Activated T-helper 9 cell treated with anti-CD3 and anti-CD28 coated beads, Interleukin-2, amount 50 U/mL, for 16 hours (primary cell): ENCODE measurements at places on chromosomes 7 and 10.

GRCh38 chr7:98795741-98796493 lies 73.9 kb downstream of the TMEM130 start:
- no peak for DNase-seq

- no peak for DNase-seq
These were observed 190.6 kb upstream of the AKR1E2 start for GRCh38 chr10:4635388-4635787.

- no peak for DNase-seq
These were observed 10.4 kb upstream of the TNKS2 start for GRCh38 chr10:91787810-91788209.

GRCh38 chr7:47571331-47572093 lies 10.4 kb downstream of the TNS3 start:
- DNase-seq, result no peak

DNA sequence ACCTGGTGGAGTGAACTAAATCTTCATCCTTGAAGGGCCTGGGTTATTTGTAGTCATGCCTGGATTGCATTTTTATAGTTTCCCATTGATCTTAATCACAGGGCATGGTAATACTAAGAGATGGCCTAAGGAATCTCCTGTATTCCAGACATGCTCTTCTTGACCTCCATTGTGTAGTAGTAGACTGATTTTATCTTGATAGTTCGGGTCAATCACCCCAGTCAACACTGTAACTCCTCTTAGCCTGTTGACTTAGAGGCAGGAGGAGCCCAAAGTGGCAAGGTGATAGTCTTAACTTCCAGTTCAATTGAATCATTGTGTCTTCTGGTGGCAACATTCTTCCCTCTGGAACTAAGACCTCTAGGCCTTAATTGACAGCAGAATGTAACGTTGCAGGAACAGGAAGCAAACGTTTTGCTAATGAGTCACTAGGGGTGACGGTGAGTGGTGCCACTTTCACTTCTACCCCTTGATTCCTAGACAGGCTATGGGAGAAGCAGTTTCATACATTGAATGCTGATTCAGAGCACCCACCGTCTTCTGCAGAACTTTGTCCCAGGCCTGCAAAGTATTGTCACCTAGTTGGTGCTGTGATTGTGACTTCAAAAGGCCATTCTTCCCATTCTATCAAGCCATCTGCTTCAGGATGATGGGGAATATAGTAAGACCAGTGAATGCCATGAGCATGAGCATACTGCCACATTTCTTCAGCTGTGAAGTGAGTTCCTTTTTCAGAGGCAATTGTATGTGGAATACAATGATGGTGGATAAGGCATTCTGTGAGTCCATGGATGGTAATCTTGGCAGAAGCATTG lies 24.0 kb upstream of the PAPSS2 start:
- DNase-seq, result no peak

DNA sequence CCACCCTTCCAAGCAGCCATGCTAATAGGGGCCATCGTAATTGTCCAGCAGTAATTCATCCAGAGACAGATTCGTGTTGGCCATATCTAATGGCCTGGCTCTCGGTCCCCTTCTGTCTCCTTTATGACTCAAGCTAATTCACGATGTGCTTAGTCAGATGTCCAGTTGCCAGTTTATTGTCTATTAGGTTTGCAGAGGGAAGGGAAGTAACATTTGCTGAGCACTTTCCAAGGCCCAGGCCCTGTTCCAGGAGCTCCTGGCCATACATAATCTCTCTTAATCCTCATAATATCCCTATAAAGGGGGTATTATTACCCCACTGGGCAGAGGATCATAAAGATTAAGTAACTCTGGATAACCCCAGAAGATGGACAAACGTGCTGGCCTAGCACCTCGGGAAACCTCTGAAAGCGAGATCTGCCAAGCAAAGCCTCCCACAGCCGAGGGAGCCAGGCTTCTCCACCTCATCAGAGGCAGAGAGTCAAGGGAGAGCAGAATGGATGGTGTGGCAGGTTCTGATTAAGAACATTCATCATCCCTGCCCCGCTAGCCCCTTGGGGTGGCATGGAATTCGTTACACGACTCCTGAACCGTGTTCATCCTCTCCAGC lies 153.7 kb downstream of the PLXNA4 start:
- no peak for DNase-seq

GRCh38 chr10:124935946-124936345 lies 6.0 kb upstream of the ZRANB1 start:
- DNase-seq, result no peak

DNA sequence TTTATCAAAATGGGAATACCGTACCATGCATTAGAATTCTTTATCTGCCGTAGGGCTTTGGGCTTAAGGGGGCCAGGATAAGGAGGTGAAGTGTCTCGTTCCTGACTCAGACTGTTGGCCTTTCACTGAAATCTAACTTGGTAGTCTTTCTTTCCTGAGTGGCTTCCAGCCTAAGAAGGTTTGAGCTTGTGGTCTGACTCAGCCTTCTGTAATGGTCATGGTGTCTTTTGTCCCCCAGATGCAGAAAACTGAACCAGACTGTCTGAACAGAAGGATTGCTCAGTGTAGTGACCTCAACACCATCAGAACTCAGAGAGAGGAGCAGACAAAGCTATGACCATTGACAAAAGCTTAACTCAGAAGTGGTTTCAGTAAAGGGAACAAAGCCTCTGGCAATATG lies 39.5 kb downstream of the WNT2 start:
- DNase-seq, result no peak

GRCh38 chr7:43569424-43569823 lies 13.5 kb upstream of the STK17A start:
- no peak for DNase-seq

DNA sequence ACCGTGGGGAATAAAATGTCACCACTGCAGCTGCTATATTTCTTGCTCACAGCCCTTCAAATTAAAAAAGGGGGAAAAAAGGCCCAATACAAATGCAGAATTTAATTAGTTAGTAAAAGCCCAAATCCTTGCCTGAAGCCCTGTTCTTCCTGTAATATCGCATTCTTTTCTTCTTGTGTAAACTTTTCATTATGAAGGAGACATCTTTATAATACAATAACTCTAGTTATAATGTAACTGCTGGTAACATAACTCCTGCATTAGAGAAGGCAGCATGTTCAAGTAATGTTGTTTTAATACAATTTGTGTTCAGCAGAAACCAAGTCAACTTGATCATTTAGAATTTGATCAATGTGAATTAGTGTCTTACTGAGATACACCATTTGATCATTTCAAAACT lies 250.9 kb downstream of the CHCHD3 start:
- no peak for DNase-seq

DNA sequence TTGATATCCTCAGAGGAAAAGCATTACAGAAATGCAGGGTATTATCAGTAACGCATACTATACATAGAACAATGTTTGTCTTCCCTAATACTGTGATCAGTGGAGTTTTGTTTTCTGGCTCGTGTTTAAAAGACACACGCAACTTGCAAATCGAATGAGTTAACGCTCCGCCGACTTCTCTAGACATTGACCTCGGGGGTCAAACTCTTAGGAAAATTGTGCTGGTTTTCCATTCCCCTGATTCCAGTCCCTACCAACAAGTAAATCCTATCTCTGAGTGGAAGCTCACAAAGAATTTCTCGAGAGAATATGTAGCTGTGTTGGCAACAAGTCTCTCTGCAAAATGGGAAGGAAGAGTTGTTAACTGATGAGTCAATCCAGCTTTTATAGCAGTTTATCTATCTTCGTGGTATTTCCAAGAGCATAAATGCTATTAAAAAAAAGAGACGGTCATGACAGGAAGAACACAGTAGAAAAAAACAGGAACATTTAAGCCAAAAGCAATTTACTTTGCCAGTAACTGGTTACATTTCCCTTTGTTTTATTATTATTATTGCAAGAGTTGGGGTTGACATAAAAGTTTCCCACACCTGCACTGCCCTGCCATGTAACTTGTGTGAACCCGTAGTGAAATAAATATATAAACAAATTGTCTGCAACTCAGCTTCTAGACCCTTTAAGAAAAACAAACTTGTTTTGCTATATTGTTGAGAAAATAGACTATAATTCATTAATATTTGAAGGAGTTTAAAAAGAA lies 144.4 kb downstream of the ARID5B start:
- no peak for DNase-seq

GRCh38 chr7:139641337-139641992 lies 118.0 kb downstream of the CLEC2L start:
- no peak for DNase-seq

DNA sequence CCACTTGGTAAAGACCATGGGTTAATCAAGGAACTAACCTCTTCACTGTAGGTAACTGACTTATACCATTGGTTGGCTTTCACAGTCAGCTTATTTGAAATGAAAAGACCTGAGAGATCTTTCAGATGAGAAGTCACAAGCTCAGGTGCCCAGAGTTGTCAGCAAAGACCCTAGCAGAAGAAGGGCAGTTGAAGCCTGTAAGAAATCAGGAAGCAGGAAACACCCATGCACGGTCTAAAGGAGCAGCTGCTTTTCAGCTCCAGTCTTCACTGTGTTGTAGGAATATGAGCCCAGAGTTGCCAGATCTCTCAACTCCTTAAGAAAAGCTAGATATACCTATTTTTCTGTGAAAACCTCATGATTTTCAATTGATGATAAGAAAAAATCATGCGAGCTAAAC lies 130.0 kb downstream of the ARID5B start:
- no peak for DNase-seq

DNA sequence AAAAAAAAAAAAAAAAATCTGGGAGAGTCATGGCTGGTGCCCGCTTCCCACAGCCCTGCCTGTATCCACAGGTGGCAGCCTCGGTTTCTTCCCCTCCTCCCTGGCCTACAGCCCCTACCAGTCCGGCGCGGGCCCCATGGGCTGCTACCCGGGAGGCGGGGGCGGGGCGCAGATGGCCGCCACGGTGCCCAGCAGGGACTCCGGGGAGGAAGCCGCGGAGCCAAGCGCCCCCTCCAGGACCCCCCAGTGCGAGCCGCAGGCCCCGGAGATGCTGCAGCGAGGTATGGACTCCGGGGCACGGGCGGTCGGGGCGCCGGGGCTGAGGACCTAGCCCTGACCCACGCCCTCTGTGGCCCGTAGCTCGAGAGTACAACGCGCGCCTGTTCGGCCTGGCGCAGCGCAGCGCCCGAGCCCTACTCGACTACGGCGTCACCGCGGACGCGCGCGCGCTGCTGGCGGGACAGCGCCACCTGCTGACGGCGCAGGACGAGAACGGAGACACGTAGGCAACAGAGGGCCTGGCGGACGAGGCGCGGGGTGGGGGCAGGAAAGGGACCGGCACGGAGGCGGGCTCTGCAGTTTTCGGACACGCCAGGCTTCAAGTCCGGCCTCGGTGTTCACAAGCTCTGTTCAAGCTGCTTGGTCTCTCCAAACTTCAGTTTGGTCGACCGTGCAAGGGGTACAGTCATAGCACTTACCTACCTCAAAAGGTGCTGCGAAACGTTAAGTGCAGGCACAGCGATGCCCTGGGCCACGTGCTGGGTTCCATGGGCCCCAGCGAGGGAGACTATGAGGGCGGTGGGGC lies 3.9 kb downstream of the NFKB2 start:
- DNase-seq, result peak; percentile 80

GRCh38 chr10:112584276-112584675 lies 137.3 kb downstream of the VTI1A start:
- no peak for DNase-seq

GRCh38 chr7:47104206-47104549 lies 477.7 kb downstream of the TNS3 start:
- DNase-seq, result no peak

- no peak for DNase-seq
These were observed 156.5 kb upstream of the ITGB1 start for GRCh38 chr10:33114451-33114952.

GRCh38 chr10:74598891-74599566 lies 227.4 kb upstream of the KAT6B start:
- no peak for DNase-seq

DNA sequence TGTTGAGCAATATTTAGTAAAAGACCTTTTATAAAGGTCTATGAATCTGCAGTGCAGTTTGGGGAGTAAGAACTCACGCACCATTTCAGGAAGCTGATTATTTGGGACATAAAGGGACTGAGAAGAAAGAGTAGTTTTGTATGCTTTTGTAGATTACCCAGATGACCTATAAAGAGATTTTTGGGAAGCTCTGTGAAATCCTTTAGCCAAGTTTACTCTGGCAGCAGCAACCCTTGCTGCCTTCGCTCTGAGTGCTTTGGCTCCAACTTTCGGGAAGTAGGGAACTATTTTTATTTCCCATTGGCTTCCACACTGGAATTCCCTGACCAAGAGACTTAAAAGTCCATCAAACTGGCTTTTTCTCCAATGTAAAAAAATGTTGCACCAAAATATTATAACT lies 1110.1 kb upstream of the PHF14 start:
- no peak for DNase-seq

DNA sequence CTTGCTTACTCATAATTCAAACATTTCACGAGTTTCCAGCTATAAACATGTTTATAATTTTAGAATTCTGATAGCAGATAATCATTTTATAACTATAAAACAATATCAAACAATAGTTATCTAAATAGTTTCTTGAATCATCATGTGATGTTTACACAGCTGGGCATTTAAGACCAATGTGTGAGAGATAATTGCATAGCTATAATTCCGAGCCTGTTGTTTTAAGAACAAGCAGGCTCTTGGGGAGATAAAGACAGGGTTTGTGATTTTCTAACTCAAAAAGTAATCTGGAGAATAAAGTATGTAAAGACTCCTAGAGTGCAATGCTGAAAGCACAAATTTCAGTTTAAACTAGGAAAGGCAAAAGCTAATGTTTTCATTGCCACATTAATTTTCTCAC lies 331.2 kb downstream of the LRRTM3 start:
- DNase-seq, result no peak

- no peak for DNase-seq
These were observed 54.1 kb downstream of the ZNF248 start for GRCh38 chr10:37803269-37803668.

- DNase-seq, result no peak
These were observed 85.9 kb downstream of the FRMD4A start for GRCh38 chr10:14244801-14245211.

GRCh38 chr10:99875473-99875872 lies 93.0 kb downstream of the ABCC2 start:
- DNase-seq, result no peak

- DNase-seq, result no peak
These were observed 3.3 kb upstream of the NPTX2 start for GRCh38 chr7:98613601-98614425.

DNA sequence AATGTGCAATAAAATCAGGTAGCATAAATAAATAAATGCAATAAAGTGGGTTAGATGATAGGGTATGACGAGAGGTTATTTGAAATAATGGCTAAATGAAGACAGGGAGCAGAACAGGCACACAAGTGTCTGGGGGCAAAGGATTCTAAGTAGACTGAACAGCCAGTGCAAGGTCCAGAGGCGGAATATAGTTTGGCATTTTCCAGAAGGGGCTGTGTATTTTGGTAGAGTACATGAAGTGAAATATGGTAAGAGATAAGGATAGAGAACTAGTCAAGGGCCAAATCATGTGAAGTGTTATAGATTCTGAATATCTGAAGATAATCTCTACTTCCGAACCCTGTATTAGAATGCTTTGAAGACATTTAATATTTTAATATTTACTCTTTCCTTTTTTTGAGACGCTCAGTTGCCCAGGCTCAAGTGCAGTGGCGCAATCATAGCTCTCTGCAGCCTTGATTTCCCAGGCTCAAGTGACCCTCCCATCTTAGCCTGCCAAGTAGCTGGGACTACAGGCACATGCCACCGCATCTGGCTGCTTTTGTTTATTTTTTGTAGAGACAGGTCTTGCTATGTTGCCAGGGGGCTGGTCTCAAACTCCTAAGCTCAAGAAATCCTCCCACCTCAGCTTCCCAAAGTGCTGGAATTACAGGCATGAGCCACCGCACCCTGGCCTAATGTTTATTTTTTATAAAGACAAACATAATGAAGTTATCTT lies 44.4 kb upstream of the CD36 start:
- no peak for DNase-seq
